ENCODE measurements at places on chromosomes 13 and 19.

DNA sequence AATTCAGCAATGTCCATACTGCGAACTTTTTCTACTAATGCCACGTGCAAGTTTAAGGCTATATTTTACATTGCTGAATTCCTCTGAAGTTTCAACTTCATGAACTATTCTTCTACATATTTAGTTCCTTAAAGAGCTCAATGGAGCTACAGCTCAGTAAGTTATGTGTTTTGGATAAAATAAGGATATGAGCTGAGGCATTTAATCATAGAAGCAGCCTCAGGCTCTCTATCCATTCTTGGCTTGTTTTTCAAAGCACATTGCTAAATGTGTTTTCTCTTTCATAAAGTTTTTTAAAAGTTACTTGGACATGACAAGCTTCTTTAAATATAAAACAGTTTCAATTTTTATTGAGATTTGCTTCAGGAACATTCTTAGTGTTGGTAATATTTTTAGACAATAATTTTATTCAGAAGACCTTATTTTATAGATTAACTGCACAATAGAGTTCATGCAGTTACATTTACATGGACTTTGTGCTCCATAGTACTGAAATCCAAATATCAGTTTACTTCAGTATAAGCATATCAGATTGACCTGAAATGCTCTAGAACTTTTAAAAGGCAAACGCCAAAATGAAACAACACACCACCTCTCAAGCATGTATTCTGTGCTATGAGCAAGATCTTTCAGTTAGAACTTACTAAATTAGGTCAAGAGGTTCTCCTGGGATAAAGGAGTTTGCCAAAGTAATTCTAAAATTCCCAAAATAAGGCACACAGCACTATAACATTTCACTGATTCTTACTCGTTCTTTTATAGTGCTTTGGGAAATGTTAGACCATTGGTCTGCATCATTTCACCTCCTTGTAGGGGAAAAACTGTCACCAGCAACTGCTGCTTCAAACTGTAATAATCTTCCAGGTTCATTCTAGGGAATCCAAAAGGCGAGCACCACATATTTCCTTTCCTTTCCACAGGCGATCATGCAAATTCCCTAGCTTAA lies 275.5 kb downstream of the ENOX1 start:
- no peak for DNase-seq

GRCh38 chr13:113625965-113626721 lies 31.9 kb downstream of the ATP4B start:
- no peak for DNase-seq

- no peak for DNase-seq
Observed at GRCh38 chr13:110396913-110397381, 89.9 kb downstream of the COL4A2 start.

GRCh38 chr13:26967119-26968038 lies 204.2 kb downstream of the USP12 start:
- DNase-seq = no peak

- DNase-seq = no peak
Observed at GRCh38 chr13:95833719-95834118, 156.8 kb downstream of the DNAJC3 start.
